H54 (cell line): ENCODE measurements at places on chromosomes 2 and 18.

GRCh38 chr18:79516441-79516931 lies 120.8 kb downstream of the NFATC1 start:
- no peak for DNase-seq

DNA sequence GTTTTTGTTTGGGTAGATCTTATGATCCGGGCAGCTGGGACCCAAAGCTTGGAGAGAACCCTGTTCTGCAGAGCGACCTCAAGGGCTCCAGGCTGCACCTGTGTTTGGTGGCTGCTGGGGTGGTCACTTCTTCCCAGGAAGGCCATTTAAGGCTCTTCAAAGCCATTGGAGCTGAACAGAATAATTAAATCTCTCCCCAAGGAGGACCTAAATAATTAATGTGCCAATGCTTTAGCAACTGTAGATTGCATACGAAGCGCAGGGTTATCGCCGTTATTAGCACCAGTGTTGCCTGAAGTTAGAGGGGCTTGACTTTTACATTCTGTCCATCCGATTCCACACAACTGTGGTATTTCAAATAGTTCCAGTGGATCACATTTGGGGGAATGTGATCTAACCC lies 251.4 kb downstream of the ATAD2B start:
- no peak for DNase-seq

- DNase-seq, result no peak
These were observed 128.1 kb upstream of the AQP4 start for GRCh38 chr18:26993568-26993967.

DNA sequence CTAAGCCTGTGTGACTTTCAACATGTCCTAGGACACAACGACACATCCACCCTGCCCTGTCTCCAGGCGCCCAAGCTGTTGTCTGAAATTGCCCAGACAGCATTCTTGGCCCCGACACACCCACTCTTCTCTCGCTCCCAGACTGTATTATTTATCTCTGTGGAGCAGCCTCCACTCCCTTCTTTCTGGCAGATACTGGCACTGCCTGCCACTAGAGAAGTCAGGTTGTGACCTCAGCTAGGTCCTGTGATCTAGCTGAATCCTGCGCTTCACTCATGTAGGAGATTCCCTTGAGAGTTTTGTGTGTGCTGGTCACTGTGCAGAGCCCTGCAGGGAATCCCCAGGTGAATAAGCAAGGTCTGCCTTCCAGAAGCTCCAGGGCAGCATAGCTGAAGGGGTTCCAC lies 77.1 kb upstream of the TNP1 start:
- DNase-seq, result no peak

GRCh38 chr18:34114996-34115395 lies 109.7 kb downstream of the NOL4 start:
- DNase-seq, result no peak

GRCh38 chr2:100262555-100263320 lies 59.6 kb downstream of the LONRF2 start:
- peak; percentile 65 for DNase-seq

DNA sequence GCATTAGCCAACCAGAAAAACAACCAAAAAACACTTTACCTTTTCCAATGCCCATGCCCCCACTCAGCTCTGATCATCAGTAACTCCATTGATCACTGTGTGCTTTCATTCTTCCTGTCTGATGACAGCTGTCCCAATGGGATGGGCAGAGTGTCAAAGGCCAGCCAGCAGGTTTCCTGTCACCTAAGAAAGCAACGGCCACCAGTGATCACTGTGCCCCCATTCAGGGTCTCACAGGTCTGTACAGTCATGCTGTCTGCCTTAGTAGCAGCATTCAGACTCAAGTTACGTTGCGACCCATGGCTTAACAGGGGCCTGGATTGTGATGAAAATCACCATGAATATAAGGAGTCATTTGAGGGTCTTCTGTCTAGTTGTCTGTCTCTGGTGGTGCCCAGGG lies 184.5 kb downstream of the MGAT5 start:
- DNase-seq, result no peak

DNA sequence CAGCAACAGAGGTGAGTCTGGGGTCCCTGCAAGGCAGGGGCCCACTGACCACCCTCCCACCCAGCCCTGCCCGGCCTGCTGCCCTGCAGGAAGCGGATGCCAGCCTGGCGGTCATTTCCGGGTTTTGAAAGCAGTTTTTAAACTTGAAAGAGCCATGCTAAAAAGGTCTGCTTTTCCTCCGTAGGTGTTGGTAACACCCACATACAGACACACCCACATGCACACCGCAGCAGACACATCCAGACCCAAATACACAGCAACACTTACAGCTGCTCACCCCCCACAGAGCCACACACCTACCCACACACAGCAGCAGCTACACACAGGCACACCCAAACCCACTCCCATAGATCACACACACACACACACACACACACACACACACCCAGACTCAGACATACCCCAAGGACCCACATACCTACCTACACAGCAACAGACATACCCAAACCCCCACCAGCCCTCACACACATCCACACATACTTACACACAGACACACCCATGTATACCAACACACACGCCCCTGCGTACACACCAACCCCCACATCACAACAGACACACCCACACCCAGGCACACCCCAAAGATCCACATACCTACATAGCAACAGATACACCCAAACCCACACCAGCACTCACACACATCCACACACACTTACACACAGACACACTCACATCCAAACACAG lies 7.6 kb downstream of the ZFP36L2 start:
- DNase-seq, result no peak

- no peak for DNase-seq
These were observed 151.7 kb upstream of the L3MBTL4 start for GRCh38 chr18:6566338-6566911.

DNA sequence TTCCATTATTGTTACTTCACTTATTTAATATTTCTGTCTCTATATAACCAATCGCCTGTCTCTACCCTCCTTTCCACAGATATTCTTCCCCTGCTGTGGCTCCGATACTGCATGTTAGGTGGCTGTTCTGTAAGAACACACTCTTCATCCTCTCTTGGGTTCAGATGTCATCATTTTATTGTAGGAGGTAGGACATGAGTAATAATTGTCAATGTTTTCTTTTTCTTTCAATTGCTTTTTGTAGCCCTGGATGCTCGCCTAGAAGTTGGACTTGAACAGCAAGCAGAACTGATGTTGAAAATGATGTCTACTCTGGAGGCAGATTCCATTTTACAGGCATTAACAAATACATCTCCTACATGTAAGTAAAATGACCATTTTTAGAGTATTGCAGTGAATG lies 128.6 kb downstream of the BIRC6 start:
- DNase-seq, result no peak

DNA sequence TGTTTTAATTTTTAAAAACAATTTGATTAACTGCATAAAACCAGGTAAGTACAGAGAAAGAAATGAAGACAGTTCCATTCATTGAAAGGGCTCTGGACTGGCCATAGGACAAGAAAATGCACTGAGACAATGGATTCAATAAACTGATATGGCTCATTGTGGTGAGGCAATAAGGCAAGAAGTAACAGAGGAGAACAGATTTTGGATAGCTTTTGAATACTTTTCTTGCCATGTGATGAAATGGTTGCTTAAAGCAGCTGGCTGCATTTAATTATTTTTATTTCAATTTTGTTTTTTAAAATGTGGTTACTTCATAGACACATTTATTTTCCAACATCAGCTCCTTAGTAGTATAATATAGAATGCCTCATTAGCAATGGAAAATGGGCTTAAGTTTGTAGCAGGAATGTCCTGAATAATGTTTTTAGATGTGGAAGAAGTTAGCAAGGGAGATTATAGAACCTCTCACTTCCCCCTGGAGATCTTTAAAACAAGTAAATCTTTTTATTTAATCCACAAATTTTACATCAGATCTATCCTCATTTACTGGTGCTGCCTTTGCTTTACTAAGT lies 646.9 kb upstream of the ZEB2 start:
- DNase-seq, result no peak

- no peak for DNase-seq
These were observed 23.7 kb downstream of the ASB1 start for GRCh38 chr2:238450440-238450861.

- DNase-seq, result no peak
These were observed 106.9 kb upstream of the CD302 start for GRCh38 chr2:159904959-159905305.

DNA sequence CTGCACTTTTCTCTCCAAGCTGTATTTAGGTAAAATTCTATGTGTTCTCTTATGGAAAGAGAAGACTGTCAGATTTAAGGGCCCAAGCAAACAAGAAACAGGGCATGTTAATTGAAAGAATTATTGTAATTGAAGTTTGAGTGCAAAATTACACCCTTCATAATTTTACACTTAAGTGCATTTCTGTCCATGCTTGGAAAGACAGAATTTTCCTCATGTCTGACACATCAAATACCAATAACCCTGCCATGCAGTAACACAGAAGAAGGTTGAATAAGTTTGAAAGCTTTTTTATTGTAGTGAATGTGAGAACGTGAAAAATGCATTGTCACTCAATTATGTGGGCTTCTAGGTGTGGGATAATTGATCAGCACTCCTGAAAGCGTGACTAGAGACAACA lies 52.9 kb upstream of the PARD3B start:
- no peak for DNase-seq

- no peak for DNase-seq
These were observed 12.8 kb downstream of the SNED1 start for GRCh38 chr2:241011296-241011600.

- no peak for DNase-seq
These were observed 487.0 kb downstream of the SLC4A3 start for GRCh38 chr2:220114443-220114842.

DNA sequence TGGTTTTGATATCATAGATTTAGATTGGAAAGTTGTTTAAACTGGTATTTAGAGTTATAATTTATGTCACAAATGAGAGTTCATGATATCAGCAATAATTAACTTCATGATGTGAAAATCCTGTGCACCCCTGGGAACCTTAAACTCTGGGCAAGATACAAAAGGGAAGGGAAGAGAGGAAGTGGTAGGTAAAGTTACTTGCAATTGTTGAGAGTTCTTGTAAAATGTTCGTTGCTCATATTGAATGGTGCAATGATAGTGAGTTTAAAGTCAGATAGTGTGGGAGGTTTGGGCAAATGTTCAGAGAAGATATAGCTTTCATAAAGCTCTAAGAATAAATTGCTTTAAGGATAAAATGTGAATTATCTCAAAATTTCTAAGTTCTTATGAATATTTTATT lies 75.4 kb downstream of the SP110 start:
- no peak for DNase-seq

DNA sequence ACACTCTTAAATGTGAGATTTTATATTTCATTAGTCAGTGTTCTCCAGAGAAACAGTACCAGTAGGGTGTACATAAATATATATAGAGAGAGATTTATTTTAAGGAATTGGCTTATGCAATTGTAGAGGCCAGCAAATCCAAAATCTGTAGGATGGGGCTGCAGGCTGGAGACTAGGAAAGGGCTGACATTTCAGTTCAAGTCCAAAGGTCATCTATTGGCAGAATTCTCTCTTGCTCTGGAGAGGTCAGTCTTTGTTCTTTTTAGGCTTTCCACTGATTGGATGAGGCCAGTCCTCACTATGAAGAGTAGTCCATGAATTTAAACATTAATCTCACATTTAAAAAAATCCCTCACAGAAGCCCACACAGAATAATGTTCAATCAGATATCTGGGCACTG lies 170.8 kb upstream of the NCKAP5 start:
- no peak for DNase-seq

DNA sequence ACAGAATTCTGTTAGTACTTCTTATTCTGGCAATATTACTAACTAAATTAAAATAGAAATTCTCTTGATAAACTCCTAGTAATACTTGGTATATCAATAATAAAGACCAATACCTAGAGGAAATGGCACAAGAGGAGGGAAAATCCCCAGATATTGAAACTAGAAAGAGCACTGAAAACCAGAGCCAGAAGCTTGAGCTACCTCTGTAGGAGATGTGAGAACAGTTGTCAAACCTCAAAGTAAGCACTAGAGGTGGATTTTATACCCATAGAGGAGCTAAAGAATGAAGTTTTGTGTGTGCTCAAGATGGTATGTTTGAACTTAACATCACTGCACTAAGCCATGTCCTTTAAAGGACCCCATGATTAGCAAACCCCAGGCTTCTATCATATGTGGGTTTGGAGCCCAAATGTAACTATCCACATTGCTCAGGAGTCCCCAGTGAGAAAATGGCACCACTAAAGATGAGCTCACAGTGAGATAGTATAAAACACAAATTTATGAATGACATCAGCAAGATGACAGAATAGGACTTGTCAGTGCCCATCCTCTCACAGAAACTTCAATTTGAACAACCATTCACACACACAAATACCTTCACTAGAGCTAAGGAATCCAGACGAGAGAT lies 122.1 kb downstream of the PKP4 start:
- no peak for DNase-seq

DNA sequence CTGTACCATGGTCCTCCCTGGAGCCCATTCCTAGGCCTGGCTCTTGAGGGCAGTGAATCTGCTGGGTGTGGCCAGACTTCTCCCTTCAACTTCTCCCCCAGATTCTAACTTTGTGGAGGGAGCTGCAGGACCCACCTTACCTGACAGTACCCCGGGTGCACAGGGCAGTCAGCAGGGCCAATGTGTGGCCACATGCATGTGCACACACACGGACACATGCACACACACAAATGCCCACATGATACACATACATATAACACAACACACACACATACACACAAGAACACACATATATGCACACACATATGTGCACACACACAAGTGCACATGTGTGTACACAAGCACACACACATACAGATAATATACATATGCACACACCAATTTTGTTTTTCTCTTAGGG lies 300.0 kb upstream of the HS6ST1 start:
- DNase-seq, result no peak

- no peak for DNase-seq
These were observed 15.5 kb downstream of the KCNIP3 start for GRCh38 chr2:95312543-95313201.

DNA sequence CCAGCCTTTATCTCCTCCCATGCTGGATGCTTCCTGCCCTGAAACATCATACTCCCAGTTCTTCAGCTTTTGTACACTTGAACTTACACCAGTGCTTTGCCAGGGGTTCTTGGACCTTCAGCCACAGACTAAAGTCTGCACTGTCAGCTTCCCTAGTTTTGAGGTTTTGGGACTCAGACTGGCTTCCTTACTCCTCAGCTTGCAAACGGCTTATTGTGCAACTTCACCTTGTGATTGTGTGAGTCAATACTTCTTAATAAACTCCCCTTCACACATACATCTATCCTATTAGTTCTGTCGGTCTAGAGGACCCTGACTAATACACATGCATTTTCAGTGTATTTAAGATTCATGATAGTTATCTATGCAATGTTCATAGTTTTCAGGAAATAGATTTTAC lies 35.8 kb upstream of the ZNF804A start:
- DNase-seq, result no peak

- DNase-seq, result no peak
These were observed 143.5 kb upstream of the LMAN1 start for GRCh38 chr18:59502274-59503175.
